Stimulated activated CD4-positive, alpha-beta T cell treated with anti-CD3 and anti-CD28 coated beads, TNF-alpha, amount 100 ng/mL, for 1 hour (primary cell): ENCODE measurements at places on chromosomes 3 and 15.

DNA sequence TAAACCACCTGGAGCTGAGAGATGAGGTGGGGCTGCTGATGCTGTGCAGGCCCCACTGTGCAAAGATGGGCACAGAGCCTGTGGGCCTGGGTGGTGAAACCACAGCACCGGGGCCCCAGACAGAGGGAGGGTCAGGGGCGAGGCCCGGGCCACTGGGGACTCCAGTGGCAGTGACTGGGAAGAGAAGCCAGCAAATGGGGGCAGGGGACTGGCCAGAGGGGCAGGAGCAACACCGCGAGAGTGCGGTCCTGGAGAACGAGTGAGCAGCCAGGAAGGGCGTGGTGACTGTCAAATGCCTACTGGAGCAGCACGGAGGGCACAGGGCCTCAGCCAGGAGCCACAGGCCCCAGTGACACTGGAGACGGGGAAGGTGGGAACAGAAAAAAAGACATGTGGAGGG is 39.8 kb downstream of the HCN4 start:
- DNase-seq, result no peak

DNA sequence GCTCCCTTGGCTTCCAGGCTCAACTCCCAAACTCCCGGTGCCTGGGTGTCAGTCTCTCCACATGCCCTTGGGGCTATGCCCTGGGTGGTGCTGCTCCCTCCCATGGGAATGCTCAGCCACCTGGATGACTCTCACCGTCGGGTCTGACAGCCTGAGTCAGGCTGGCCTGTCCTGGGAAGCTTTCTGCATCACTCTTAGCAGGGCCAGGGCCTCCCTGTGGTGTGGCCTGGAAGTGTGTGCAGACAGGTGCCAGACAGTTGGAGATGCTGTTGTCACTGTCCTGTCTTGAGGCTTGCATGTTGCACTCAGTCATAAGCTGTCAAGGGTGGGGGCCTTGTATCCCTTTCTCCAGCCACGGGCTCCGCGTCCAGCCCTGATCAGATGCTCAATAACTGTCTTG is 71.7 kb downstream of the GABRG3 start:
- no peak for DNase-seq

GRCh38 chr3:35498506-35499210 is 140.7 kb upstream of the ARPP21 start:
- no peak for DNase-seq

- DNase-seq, result no peak
Measured at GRCh38 chr3:122353215-122353614, 28.2 kb downstream of the CSTA start.

DNA sequence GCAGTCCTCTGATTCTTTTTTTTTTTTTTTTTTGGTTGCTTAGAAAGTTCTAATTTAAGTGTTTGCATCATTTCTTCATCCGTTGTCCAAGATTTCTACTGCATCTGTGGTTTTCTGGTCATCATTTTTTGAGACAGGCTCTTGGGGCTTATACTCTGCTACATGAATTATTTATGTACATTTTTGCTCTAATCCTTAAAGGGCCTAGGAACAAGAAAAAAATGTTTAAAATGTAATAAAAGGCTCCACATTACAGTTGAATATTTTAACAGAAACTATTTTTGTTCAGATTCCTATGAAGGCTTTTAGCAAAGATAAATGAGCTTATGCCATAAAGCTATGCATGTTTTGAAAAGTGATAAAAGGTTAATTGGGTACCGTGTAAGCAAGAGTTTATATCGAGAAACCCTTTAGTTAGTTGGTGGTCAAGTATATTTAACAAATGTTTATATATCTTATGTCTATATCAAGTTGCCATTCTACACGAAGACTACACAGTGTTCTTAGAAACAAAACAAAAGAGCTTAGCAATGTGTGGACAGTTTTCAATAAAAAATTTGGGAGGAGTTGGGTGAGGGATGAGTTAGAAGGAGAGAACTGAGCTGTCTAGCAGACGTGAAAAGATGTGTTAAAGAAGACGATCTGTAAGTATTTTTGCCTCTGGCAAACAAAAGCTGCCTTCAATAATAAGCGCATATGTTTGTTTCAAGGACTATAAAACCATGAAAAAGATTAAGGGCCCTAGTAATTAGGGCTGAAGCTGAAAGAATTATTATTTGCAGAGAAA is 563.6 kb upstream of the NAALADL2 start:
- no peak for DNase-seq
